ENCODE measurements at places on chromosomes 2 and 18.
A peak's percentile ranks its signal among the peaks of the same experiment; 100 is the strongest.

DNA sequence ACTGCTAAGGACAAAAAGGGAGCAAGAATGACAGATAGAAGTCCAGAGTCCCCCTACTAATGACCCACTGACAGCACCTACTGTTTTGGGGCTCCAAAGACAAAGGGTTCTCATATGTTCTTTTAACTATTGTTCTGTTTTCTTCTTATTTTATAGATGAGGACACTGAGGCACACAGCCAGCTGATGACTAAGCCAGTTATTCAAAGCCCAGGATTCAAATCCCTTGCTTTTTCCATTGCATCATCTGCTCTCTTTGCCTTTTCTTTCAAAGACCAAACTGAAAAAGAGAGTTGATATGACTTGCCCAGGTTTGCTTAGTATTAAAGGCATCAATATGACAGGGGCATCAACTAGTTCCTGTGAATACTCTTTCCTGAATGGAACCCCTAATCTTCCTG lies 299.8 kb downstream of the LRATD1 start:
- no peak for DNase-seq

- no peak for DNase-seq
Observed at GRCh38 chr2:56450047-56450446, 266.3 kb downstream of the CCDC85A start.

GRCh38 chr2:59770651-59771050 lies 782.8 kb downstream of the BCL11A start:
- DNase-seq: no peak

- DNase-seq: no peak
Observed at GRCh38 chr18:8469544-8470130, 139.6 kb upstream of the RAB12 start.

- no peak for DNase-seq
Observed at GRCh38 chr18:63883617-63884016, 3.9 kb upstream of the SERPINB2 start.

DNA sequence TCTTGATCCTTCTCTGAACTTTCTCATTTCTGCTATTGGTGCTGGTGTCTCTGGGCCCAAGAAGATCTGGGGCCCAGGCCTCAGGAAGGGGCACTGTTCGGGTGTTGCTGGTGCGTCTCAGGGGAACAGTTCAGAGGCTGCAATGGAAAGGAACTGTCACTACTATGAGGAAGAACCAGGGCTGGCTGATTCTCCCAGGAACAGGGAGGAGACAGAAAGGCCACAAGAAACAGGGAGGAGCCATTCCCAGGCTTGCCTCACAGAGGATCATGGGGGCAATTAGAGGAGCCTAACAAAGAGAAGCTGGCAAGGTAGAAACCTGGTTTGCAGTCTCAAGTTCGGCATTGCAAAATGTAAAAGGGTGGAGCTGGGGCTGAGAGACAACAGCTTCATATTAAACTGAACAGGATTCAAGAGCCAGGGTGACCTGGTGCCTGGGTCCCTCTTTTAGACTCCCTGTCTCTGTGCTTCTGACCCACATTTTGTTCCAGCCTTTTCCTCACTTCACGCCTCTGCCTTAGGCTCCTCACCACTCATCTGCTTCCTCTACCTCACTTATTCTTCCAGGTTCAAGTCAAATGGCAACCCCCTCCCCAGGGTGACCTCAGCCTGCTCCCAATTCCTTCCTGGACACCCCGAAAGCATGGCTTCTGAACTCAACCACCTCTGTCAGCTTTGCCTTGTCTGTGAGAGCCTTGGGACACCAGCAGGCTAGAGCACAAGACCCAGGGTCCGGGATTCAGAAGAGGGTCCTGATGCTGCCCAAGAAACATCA lies 58.4 kb downstream of the GYPC start:
- DNase-seq: no peak

- DNase-seq: no peak
Observed at GRCh38 chr2:158828378-158829164, 33.5 kb downstream of the DAPL1 start.

DNA sequence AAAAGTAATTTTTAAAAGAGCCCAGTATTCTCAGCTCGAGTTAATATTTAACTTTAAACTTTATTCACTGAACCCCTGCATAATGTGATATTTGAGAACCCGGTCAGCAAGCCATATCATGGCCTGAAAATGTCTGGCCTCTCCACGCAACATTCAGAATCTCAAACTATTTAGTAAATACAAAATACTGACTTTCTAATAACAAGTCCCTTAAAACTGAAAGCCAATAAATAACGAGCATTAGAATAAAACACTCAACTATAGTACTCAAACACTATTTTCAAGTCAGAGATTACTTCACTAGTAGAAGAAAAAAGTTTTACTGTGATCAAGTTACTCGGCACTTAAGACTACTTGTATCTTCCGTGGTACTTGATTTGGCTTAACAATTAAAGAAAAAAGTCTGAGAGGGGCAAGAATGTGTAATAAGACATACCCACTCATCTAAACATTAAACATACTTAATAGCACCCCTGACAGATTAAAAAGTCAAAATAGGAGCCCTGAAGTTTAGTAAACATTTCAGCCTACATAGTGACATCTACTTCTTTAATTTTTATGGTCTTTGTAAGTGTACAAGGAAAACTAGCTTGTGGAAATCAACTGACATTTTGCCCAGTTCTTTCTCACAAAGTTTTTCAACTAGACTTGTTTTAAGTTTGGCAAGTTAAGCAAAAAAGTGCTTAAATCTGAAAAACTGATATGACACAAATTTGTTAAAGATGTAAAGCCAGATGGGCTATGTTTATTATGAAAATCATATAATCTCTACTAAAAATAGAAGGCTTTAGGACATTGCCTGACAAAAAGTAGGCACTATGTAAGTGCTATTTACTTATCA lies 38.2 kb downstream of the RTN4 start:
- DNase-seq: no peak

GRCh38 chr18:64918851-64919250 lies 770.0 kb upstream of the LINC00305 start:
- DNase-seq: no peak

DNA sequence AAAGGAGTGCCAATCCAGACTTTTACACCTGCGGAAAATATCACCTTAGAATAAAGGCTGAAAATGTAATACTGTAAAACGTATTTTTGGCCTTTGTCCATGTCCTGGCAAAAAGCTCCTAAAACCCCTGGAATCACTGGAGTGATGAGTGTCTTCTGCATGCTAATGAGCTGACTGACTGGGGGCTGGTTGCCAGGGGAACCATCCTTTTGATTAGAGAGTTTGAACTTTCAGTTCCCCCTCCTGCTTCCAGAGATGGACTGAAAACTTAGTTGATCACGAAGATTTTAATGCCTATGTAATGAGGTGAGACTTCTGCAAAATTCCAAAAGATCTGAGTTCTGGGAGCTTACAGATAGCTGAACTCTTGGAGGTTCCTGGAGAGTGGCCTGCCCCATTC lies 20.5 kb downstream of the PUM2 start:
- DNase-seq: no peak

DNA sequence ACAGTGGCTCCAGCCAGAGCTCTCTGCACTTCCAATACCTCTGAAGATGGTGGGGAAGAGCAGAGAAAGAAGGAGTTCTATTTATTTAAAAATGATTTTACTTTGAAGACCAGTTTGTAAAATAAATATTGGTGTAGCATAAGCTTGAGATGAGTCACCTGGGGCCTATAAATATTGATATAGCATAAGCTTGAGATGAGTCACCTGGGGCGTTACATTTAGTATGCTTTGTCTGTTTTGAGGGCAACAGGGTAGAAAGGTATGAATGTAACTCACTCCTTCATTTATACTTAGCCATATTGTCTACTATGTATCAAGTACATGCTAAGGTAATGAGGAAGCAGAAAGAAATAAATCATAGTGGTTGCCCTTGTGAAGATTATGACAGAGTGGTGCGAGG lies 7.7 kb upstream of the SULT1C4 start:
- peak; percentile 18 for DNase-seq

DNA sequence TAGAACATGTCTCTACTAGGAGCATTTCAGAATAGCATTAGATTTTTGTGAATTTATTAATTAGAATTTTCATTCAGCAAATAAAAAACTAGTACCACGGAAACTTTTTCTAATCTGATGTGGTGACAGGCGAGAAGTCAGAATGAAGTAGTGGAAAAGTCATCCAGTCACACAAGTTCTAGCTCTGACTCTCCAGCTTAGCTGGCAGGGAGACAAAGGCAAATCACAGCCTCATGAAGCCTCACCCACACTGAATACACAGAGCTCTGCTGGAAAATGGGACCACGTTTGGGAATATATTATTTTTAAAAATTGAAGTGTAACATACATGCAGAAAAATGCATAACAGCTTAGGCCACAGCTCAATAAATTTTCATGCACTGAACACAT lies 86.1 kb downstream of the L3MBTL4 start:
- no peak for DNase-seq

DNA sequence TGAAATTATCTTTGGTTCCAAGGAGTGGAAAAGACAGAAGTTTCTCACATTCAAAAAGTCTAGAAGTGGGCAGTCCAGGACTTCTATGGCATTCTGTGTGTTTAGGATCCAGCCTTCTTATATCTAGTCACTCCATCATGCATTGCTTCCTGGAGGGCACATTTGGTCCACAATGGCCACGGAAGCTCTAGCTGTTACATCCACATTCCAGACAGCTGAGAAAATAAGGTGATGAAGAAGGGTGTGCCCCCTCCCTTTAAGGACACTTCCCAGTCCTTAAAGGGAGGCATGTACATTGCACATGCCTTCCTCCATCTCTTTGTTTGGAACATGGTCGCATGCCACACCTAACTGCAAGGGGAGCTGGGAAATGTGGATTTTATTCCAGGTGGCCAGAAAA lies 59.9 kb upstream of the BZW1 start:
- DNase-seq: no peak

GRCh38 chr2:34901739-34902138 lies 1302.6 kb upstream of the FAM98A start:
- DNase-seq: no peak

GRCh38 chr2:179410552-179411356 lies 146.1 kb upstream of the SESTD1 start:
- peak; percentile 64 for DNase-seq

GRCh38 chr2:36963106-36963505 lies 3.2 kb downstream of the STRN start:
- no peak for DNase-seq

- peak; percentile 13 for DNase-seq
Observed at GRCh38 chr2:10688921-10689807, 611 bp downstream of the NOL10 start.

DNA sequence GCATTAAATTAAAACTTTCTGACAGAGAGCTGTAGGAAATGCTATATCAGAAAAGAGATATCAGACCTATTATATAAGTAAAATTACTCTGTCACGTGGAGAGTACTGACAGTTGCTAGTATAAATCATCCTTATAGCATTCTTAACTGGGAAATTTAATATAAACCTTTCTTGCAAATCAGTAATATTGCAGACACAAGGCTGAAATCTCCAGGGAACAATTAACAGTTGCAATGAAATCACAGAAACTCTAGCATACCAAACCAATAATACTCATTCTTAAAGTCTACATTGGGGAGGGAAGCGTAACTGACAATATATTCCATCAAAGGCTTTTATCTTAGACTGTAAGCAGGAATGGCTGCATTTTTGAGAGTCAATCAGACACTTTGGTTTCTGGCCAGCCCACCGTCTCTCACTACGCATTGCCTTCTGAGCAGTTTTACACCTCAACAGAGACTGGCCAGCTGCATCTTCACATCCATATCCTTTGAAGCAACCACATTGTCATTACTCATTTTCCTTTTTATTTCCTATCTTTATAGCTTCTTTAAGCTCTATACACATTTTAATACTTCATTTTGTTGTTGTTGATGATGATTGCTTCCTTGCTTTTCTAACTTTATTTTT lies 536.0 kb upstream of the CDH2 start:
- no peak for DNase-seq

DNA sequence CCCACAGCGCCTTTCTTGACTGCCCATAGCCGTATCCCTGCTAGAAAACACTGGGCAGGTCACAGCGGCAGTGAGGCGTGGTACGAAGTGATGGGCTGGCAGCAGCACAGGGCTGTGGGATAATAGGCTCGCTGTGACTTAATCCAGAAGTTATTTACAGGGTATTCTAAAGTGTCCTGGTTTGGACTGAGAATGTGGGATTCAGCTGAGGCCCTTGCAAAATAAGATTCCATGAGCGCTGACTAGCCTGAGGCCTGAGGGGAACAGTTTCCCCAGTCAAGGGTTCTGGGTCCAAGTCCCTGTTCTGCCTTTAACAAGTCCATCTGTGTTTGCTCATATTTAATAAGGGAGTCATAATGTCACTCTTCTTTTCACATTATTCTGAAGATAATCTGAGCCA lies 34.6 kb downstream of the SETBP1 start:
- DNase-seq: no peak

Measured in HCEC 1CT (cell line).